Right renal pelvis (tissue), 4 donors: ENCODE measurements at places on chromosomes 2 and 18.

GRCh38 chr2:121377646-121378045 is 92.6 kb upstream of the TFCP2L1 start:
- DNase-seq, result no peak

GRCh38 chr18:33114749-33115148 is 325.8 kb downstream of the CCDC178 start:
- DNase-seq, result no peak

DNA sequence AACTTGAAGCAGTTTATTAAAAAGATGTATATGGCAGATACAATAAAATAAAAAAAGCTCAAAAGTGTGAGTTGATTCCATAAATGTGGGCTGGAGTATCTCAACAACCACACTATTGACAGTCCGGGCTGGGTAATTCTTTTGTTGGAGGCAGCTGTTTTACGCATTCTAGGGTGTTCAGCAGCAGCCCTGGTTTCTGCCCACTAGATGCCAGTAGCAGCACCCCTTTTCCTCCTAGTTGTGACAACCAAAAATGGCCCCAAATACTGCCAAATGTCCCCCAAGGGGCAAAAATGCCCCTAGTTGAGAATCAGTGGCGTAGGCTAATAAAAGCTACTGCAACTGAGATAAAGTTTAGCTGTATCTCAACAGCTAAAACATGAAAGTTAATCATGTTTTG is 44.8 kb downstream of the CHMP3 start:
- DNase-seq, result no peak

GRCh38 chr18:10417664-10418063 is 36.8 kb upstream of the APCDD1 start:
- no peak for DNase-seq

DNA sequence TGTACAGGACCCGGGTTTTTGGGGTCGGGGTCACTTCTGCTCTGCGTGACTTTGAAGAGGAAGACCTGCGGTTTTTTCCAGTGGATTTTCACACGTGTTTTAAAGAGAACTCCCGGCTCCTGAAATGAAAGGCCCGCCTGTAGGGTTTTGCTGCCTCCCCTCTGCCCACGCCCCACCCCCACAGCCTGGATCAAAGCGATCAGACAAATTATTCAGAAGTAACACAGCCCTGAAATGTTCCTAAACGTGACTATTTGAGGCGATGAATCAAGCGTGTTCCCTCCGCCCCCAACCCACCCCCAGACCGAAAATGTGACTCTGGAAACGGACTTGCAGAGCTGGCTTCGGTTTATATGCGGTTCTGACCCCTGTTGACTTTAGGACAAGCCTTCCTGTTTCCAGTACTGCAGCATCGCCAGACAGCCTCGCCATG is 28.7 kb upstream of the SMIM21 start:
- no peak for DNase-seq

DNA sequence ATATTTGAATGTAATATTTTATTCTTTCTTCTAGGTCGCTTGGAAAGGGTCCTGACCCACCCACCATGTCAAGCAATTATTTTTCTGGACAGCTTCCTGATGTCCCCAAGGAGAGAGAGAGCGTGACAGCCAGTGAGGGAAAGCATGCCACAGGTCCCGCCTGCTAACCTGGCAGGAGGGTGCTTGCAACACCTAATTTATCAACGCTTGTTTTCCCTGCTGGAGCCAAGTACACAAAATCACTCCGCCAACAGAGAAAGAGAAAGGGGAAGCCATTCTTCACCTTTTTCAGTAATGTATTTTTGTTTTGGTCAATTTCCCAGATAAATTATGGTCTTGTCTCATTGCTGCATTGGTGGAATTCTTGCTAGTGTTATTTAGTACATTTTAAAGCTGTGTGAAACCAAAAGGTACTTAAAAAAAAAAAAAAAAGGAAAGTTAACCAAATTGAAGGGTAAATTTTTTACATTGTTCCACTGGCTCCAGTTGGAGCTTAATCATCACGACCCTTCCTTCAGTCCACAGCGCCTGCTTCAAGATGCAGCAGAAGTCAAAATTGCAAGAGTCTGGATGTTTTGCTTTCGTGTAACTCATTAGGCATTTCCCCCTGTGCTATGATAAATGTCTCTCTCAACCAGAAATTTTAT is 88.5 kb upstream of the COPS8 start:
- no peak for DNase-seq

- no peak for DNase-seq
Measured at GRCh38 chr2:134498654-134499053, 220.1 kb downstream of the TMEM163 start.

GRCh38 chr2:15984368-15985255 is 44.3 kb downstream of the MYCN start:
- no peak for DNase-seq

- DNase-seq, result no peak
Measured at GRCh38 chr18:32922951-32923430, 150.2 kb upstream of the KLHL14 start.

GRCh38 chr2:55026202-55026601 is 24.0 kb downstream of the RTN4 start:
- DNase-seq, result no peak

DNA sequence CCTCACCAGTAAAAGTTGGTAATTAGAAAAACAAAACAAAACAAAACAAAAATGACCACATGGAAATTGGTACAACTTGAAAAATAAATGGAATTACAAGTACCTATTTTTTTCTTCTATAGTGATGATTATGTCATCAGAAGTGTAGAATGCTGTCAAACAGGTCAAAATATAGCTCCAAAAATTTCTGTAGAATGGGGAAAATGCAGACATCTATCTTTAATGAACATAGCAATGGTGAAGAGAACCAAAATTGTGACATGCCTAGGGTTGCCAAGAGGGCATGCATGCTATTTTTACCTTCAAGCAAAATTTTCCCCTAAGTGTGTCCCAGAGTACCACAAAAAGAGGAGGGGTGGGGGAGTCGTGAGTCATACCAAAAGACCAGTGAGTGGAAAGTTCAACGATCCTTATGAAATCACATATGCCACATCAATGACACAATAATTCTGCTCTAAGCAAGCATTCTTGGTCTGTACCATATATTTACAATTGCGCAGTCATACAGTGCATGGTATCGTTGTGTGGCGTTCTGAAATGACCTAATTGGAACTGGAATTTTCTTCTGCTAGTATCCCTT is 1436.4 kb downstream of the SUCLG1 start:
- no peak for DNase-seq

DNA sequence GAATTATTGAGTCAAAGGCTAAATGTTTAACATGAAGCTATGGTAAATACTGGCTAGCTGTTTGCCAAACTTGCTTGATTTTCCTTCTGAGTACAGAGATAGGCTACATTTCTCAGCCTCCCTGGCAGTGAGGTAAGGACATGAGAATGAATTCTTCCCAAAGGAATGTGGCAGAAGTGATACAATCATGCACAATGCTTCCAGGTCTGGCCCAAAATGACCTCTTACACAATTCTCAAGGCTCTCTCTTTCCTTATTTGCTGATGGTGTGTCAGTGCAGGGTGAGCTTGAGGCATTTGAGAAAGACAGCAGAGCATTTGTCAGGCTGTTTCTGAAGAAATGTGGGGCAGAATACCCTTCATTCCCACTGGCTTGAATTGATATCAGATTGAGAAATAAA is 95.6 kb upstream of the NABP1 start:
- DNase-seq, result no peak

DNA sequence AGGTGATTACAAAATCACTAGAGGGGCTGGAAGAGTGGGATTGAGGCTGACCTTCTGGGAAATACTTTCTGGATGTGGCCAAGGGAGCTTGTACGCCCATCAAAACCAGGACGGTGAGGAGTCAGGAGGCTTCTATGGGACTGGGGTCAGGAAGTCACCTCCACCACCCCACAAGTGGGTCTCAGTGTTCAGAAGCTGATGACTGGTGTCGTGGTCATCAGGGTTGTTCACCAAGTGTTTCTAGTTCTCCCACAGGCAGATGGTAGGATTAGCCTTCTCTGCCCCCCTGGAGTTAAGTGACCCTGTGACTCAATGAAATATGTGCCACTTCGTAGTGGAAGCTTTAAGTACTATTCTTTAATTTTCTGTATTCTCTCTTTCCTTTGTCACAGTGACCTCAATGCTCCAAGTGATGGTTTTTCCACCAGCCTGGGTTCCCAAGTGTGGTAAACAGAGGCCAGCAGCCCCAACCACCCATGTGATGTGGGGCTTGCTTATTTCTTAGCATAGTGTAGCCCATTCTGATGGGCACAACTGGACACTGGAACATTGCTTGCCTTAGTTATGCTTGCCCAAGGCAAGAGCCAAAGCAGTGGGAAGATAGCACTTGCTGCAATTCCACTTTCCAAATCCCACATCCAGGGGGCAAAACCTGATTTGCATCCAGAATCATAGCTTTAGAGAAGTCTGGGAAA is 258.8 kb downstream of the CYP26B1 start:
- DNase-seq, result no peak

- no peak for DNase-seq
Measured at GRCh38 chr18:43662657-43663056, 385.4 kb upstream of the SYT4 start.

DNA sequence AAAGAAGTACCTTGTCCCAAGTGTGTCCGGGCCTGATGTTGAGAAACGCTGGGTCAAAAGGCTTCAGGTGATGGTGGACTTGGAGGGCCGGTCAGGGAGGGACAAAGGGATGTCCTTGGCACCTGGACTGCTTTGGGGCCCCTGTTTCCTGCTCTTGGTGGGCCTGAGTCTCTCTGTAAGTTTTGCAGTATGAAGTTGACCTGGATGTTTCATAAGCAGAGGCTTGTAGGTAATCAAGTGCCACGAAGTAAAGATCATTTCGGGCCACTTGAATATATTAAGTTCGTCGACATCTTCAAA is 29.4 kb downstream of the ASAP2 start:
- no peak for DNase-seq

- DNase-seq, result no peak
Measured at GRCh38 chr2:219856602-219857001, 229.2 kb downstream of the SLC4A3 start.

DNA sequence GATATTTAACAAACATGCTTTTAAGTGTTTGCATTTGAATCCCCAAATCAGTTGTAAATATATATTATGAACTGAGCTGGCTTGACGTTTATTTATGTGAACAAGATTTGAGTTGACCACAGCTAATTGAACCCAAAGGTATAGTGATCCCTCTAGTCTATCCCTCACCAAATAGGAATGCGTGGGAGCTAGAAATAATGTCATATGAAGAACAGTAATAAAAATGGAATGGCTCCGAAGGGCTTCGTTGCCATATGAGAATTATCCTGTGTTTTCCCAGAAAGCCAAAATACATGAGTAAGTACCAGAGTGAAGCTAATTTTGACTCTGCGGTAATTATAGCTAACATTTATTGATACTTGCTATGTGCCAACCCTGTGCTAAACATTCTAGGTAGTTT is 142.7 kb downstream of the ADCYAP1 start:
- no peak for DNase-seq

GRCh38 chr2:108215794-108216211 is 24.0 kb upstream of the SULT1C3 start:
- no peak for DNase-seq

DNA sequence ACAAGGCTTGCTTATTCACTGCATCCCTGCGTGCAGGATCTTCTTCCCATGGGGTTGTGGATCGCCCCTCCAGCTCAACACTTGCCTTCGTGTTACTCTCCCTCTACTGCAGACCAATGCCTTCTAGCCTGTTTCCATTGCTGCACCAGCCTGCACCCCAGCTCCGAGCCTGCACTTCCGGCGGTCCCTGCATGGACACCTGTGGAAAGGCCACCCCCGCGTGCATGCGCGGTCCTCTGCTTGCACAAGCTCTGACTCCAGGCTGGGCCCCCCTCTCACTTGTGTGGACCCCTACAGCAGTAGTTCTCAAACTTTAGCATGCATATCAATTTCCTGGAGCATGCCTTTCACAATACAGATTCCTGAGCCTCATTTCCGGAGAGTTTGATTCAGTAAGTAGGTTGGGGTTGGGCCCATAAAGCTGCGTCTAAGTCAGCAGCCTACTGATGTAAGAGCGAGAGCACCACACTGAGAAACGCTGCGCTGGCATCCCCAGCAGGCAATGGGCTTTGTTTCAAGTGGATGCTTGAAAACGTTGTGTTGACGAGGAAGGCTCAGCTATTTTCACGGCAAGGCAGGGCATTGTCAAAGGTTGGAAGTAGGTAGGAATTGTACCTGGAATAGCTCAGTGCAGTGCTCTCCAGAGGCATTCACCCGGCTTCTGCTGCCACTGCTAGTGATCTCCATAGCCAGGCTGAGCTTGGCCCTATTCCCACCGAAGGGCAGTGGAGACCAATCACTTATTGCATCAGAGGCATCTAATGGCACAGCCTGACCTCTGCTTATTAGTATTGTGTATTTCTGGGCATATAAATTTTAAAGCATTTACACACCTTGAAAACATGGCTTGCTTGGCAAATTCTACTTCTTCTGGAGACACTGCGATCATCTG is 32.6 kb downstream of the CREG2 start:
- no peak for DNase-seq

DNA sequence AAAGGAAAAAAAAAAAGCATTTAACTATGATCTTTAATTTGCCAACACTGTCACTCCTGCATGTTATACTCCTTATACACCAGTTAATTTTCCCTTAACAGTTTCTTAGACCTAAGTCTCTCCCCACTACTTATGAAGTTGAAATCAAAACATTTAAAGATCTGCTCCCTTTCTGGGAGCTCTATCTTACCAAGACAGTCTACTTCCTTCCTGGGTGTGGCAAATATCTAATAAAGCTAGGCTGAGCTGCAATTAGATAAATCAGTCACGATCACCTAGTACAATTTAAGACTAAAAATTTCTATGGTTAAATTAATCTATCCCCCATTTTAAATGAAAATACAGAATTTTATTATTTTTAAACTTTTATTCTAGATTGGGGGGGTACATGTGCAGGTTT is 33.4 kb downstream of the PUM2 start:
- DNase-seq, result no peak

- DNase-seq, result no peak
Measured at GRCh38 chr2:202718614-202719013, 83.8 kb downstream of the FAM117B start.

DNA sequence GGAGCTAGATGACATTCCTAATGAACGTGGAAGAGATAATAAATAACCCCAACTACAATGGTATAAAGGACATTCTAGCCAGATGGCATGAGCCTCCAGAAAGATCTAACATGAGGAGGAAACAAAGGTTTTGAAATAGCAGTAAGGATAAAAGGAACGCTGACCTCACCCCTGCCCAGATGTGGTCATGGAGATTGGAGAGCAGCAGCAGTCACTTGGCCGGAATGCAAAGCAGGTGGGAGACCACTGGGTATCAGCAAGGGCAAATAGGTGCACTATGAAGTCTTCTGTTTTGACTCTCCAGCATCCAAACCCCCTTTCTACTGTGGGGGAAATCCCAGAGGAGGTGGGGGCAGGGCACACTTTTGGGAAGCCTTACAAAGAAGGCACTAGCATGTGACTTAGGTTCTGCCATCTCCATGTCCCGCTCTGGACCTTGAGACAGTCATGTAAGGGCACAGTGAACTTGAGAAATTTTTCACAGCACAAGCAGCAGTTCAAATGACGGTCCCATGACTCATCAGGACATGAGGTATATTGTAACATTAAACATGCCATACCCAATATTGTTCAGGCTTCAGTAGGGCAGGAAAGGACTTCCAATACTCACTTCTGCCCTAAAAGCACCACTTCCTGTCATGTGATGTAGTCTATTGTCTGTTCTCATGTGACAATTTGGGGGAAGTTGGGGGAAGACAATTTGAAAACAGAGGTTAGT is 55.2 kb downstream of the METTL4 start:
- DNase-seq, result no peak

- no peak for DNase-seq
Measured at GRCh38 chr2:54042897-54043620, 72.3 kb upstream of the PSME4 start.

GRCh38 chr18:28961669-28962228 is 784.8 kb upstream of the CDH2 start:
- no peak for DNase-seq
